ENCODE measurements at places on chromosomes 12 and 14.

DNA sequence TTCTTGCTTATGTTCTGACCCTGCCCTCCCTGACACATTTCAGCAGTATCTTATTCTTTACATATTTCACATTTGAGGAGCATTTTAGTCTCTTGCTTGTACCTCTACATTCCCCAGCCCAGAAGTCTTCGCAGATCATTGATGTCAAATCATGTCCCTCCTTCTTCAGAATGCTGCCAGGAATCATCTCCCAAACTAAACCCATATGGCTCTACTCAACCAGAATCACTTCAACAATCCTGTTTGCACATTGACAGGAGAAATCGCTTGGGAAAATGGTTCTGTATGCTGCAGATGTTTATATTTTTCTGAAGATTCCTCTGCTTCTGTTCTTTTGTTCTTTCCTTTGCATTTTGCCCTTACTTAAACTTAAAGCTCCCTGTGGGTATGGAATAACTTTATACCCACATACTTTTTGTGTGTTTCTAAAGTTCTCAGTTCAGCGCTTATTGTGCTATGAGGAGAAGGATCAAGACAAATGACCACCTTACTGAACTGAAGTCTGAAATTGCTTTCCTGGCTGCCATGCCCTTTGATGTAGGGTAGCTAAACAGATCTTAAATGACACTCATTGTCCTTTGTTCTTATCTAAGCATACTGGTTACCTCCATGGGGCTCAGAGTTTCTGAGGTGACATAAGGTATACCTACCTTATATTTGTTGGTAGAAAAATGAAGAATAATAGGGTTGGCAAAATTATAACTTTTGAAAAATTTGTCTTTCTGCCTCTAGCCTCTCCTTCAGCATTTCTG is 134.6 kb downstream of the SLC25A21 start:
- no peak for DNase-seq

DNA sequence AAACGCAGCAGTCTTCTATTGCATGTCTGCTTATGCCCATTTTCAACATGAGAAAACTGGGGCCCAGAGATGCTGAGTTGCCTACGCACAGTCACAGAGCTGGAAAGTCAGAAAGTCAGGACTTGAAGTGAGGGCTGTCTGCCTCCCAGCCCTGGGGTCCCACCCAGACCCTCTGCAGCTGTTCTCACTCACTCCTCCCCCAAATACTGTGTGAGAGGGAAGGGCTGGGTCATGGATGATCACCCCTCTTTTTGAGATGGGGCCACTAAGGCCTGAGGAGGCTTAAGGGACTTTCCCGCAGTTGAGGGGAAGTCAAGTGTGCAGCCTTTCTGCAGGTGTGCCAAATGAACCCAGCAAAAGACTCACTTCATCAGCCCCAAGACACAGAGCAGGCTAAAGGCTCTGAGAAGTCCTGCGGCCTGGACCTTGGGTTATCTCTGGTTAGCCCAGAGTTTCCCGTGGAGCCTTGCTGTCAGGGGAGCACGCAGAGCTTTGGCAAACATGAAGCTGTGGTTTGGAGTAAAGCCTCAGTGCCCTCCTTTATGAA is 18.7 kb downstream of the DTX1 start:
- DNase-seq = peak; percentile 95

DNA sequence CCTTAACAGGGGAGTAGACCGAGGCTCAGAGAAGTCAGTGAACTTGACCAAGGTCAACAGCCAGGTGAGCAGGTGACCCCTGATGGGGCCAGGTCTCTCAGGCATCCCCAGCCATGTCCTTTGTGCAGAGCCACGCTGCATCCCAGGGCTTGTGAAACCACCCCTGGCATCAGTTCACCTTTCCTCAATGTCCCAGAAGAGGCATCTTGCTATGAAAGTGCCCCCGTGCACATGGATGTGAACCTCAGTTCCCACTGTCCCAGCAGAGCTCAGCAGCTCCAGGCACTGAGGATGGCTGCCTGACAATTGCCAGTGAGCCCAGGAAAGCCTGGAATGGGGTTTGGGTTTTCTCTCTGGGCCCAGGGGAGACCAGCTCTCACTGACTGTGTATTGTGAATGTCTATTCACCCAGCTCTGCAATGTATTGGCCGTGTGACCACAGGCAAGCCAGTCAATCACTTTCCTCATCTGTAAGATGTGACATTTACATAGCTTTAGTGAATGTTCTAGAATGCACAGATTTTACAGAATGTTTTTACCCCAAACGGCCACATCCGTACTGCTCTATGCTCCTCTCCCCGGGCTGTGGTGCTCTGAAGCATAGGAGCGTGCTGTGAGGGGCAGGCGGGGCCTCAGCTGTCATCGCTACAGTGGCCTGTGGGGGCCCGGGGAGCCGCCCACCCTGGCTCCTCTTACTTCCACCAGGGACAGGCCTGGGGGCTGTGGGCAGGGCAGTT is 4.9 kb downstream of the CACNA2D4 start:
- DNase-seq = no peak

GRCh38 chr12:89477633-89478279 is 46.8 kb downstream of the GALNT4 start:
- DNase-seq = no peak

- DNase-seq = no peak
These were observed 3.5 kb upstream of the SCNN1A start for GRCh38 chr12:6378709-6379472.

- DNase-seq = no peak
These were observed 22.4 kb downstream of the SLC7A8 start for GRCh38 chr14:23160924-23161522.

GRCh38 chr14:106218174-106218573 is 691.8 kb downstream of the TMEM121 start:
- DNase-seq = peak; percentile 2

DNA sequence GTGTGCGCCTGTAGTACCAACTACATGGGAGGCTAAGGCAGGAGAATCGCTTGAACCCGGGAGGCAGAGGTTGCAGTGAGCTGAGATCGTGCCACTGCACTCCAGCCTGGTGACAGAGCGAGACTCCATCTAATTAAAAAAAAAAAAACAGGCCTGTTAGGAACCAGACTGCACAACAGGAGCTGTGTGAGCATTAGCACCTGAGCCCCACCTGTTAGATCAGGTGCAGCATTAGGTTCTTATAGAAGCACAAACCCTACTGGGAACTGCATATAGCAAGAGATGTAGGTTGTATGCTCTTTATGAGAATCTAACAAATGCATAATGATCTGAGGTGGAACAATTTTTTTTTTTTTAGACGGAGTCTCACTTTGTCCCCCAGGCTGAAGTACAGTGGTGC is 8.6 kb downstream of the ATXN2 start:
- DNase-seq = no peak
